ENCODE measurements at places on chromosomes 6 and 20.

GRCh38 chr20:4563534-4563933 is 158.2 kb upstream of the PRND start:
- DNase-seq = peak; percentile 5

DNA sequence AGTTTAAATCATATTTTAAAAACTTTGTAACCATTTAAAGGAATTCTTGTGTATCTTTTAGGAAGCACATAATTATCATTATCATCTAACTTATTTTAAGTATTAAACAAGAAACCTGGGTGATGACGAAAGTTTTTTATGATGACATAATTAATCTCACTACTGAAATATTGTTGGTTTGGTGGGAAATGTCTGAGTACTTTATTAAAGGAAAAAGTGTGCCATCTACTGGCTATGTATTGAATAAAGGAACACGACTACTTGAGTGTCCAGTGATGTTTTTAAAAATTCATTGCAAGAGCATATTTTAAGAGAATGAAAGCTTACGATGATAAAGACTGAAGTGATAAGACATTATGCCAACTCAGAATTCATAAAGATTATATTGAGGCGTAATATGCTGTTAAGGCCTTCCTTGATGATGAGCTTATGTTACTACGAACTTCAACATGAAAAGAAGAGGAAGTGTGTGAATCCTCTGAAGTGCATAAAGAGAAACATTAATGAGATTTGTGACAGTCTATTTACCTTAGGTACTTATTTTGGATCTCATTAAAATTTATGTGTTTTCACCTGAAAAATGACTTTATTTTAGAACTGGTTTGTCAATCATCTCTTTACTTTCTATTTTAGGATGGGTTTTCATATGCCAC is 12.0 kb upstream of the TRMT11 start:
- peak; percentile 49 for DNase-seq

DNA sequence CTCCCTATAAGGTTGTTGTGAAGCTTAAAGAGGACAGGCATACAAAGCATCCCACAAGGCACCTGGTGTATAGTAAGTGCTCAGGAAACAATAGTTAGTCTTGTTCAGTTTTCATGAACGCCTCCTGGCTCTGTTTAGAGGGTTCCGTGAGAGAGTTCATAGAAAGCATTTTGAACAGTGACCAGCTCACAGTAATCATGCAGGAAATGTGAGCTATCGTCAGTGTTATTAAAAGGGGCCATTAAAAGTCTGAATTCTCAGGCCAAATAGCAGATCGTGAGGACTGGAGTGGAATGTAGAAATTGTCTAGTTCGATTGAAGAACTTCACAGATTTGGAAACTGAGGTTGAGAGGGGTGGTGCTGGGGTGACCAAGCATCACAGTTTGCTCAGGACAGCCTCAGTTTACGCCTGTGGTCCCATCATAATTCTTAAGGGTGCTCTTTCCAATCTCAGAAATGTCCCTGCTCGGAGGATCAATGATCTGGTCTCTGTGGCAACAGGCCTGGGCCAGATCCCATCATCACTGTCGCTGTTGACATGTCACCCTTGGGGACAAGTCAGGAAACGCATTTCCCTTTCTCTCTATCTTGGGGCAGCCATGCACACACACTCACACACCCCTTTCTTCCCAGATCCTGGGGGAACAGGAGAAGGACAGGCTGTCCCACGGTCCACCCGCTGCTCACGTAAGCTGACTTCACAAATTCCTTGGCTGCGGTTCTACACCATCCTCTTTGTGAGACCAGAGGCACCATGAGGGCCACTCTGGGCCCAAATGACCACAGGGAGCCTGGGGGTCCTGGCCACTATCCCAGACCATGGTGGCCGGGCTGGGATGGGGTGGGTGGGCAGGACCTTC is 7.2 kb downstream of the TGM2 start:
- DNase-seq = no peak

DNA sequence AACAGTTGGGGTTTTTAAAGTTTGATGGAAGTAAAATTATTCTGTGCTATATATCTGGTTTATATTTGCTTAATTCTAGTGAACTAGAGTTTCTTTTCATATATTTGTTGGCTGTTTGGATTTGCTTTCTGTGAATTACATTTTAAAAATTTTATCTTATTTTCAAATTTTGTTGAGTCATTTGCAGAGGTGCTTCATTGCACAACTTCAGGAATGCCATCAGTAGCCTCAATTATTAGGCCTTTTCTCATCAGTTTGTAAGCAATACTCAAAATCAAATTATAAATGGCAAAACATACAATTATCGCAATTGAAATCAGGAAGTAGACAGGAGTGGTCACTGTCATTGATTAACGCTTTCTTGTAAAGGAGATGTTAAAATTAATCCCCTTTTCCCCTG is 96.9 kb downstream of the UBE3D start:
- no peak for DNase-seq

DNA sequence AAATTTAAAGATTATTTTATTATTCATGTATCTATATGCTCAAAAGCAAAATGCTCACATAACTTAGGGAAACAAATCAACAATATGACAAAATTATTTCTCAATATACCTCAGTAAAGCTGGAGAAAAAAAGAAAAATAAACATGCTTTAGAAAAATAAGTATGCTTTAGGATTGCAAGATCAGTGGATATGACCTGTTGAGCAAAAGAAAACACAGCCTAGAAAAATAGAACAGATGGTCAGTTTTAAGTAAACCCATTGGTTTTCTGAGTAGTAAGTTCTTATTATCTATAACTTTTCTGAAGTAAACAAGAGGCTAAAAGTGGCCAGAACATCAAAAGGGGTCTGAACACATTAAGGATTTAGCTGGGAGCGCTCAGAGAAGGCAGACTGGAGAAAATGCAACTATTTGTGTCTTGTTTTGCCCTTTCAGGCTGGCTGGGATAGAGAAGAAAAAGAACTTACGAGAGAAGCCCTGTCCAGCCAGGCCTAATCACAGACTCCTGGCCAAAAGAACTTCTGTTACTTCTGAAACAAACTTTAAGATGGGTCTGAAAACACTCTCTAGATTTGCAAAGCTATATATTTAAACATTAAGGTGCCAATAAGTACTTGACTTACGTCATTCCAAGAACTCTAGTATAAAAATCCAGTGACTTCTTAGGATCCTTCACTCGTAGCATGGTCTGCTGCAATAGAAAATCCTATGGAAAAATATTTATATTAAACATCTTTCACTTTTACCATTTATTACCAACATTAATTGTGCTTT is 16.5 kb downstream of the GLO1 start:
- DNase-seq = no peak

GRCh38 chr20:1472556-1473245 is 6.1 kb upstream of the NSFL1C start:
- no peak for DNase-seq

DNA sequence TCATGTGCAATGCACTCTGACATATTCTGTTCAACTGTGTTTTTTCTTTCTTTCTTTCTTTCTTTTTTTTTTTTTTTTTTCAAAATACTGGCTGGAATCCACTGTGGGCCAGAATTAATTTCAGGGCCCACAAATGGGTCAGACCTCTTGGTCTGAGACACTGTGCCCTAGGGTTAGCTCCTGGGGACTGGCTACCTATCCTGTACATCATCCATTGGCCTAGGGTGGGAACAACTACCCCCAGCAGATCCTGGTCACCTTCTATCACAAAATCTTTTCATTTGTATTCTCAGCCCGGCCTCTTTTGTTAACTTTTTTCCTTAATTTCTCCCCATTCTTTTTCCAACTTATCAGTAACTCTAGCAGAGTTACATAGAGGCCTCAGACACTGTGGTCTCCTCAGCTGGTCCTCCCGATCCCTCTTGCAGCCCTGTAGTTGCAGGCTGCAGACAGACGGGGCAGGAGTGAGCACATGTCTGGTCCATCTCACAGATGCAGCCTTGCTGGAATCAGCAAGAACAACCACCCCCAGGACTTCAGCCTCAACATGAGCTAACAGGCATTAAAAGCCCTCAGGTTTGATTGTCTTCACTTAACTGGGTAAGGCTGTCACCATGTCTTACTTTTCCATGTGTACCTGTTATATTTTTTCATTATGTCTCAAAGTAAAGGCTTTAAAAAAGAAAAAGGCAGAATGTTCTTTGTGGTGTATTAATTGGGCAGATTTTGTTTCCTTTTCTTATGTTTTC is 41.3 kb downstream of the TXLNB start:
- DNase-seq = peak; percentile 80

- DNase-seq = no peak
Measured at GRCh38 chr20:56839222-56839621, 210.1 kb downstream of the TFAP2C start.

DNA sequence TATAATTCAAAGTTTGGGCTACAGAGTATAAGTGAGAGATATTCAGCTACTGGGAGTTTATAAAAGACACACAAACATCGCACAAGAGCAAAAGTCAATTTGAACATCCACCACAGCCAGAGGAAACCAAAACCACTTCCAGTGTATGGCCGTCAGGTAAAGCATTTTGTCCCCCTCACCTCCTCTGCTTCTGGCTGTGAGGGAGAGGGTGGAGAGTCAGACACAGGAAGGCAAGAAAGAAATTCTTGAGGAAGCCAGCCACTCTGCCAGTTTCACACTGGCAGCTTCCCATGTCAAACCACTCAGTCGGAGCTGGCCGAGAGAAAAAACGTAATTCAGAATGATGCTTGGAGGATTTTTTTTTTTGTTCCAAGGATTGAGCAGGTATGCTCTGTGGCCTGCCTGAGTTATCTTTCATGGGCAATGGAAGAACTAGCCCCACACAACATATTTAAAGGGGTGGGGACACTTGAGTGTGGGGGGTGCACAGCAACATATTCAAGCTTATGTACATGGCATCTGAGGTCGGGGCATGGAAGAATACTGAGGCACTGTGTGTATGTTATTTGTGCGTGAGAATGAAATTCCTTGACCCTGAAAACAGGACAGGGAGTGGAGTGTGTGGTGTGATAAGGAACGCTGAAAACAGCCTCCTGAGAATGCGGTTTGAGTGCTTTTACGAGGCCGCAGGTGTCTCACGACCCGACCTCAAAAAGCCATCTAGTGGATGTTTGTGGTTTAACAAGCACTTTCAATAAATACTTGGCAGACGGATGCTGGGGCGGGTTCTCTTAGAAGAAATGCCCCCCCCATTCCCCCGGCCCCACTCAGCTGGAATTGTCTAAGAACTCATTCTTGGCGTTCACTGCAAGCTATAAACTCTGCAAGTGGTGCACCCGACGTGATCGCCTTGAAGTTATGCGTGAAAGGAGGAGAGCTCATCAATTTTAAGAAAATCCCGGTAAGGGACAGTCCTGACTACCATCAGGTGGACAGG is 27.5 kb upstream of the ZBTB22 start:
- peak; percentile 83 for DNase-seq

DNA sequence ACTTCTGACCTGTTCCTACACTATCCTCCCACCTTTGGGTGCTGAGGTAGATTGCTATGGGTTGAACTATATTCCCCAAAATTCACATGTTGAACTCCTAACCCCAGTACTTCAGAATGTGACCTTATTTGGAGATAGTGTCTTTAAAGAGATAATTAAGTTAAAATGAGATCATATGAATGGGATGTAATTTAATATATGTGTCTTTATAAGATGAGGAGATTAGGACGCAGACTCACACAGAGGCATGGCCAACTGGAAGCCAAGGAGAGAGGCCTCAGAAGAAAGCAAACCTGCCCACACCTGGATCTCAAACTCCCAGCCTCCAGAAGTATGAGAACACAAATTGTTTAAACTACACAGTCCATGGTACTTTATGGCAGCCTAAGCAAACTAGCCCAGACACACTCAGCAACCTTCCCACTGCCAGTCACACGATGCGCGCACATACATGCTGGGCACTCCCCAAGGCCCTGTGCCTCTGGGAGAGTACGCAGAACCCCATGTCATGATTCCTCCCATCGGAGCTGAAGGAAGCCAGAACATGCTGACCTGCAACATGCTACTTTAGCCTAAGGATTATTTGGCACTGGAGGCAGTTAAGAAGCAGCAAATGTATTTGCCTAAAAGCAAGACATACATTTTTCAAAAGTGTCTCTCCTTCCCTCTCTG is 8.9 kb upstream of the SLC22A1 start:
- no peak for DNase-seq

- no peak for DNase-seq
Measured at GRCh38 chr6:53038141-53038540, 27.1 kb upstream of the FBXO9 start.

GRCh38 chr6:47447722-47448121 is 29.9 kb upstream of the CD2AP start:
- DNase-seq = no peak

GRCh38 chr6:101069191-101069795 is 188.2 kb upstream of the ASCC3 start:
- DNase-seq = no peak

- DNase-seq = peak; percentile 94
Measured at GRCh38 chr20:25407311-25408169, at the start of gene GINS1. TSS of gene GINS1 (plus strand) at chr20:25407673. CDS start at chr20:25407821, 148 bp downstream.

DNA sequence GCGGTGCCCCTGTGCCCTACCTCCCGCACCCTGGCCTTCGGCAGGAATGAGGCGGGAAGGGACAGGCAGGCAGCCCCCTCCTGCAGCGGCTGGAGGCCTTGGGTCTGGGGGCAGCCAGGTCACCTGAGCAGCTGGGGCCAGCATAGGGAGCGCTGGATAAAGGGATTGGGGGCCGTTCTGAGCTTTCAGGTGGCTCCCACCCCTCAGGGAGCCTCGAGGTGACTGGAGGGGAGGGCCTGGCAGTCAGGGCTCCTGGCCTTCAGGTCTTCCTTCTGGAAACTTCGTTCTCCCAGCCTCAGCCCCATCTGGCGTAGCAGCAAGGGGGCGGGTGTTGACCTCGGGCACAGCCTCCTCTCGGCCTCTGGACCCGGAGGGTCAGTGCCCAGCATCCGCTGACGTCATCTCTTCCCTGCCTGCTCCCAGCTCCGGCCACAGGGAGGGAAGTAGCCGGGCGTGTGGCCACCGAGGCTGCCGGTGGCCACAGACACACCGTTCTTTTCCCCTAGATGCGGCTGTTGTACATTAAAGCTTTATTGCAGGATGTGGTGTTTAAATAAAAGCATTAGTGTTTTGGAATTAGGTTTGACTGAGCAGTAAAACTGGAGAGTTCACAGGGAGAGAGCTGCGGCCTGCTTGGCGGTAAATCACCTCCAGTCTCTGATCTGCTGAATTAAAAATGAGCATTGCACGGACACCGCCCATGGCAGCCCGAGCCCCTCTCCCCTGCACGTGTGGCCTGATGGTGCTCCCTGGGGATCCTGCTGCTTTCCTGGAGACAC is 80.0 kb upstream of the GATA5 start:
- no peak for DNase-seq

DNA sequence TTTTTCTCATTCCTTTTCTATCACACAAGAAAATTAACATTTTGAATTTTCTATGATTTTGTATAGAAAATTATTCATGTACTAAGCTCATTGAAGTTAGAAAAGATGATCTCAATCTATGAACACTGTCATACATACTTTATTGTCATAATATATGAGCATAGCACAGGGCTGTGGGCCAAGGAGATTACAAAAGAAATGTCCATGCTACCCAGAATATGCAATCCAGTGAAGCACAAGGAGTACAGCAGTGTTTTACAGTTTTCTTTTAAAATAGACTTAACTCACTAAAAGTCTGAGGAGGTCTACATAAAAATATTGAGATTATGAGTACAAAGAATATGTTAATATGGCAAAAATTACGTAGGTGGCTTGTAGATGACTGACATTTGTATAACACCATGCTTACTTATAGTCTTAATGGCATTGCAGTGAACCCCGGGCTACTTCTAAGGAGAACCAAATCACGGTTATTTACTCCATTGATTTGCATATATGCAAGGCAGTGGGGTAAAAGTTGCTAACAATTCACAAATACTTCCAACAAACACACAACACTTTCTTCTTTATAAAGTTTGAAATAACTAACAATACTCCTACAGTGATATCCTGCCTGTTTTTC is 257.1 kb downstream of the BCKDHB start:
- no peak for DNase-seq

GRCh38 chr20:8932192-8933165 is 136.4 kb upstream of the PLCB4 start:
- DNase-seq = no peak

All from activated CD4-positive, alpha-beta T cell treated with anti-CD3 and anti-CD28 coated beads, Interleukin-2, Interleukin-4, amounts not matched to agents 100 ng/mL and 50 ng/mL, durations not matched to agents 16 hours and 8 hours (primary cell).